ENCODE measurements at places on chromosomes 16 and 17.
A peak's percentile ranks its signal among the peaks of the same experiment; 100 is the strongest.

GRCh38 chr16:68072038-68072695 is 13.0 kb upstream of the NFATC3 start:
- DNase-seq: no peak

- DNase-seq: no peak
Observed at GRCh38 chr17:81097943-81098308, 63.0 kb downstream of the BAIAP2 start.

DNA sequence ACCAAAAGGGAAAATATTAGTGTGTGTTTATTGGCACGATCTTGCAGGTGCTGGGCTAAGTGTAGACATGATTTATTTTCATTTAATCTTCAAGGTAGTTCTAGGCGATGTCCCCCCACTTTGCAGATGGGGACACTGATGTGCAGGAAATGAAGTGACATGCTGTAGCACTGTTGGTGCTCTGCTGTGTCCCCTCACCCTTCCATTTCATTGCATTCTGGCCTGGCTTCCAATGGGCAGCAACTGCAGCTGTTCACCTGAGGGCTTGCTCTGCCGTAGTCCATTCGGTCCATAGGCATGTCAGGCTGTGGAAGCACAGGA is 123.9 kb downstream of the PRKCB start:
- DNase-seq: no peak

DNA sequence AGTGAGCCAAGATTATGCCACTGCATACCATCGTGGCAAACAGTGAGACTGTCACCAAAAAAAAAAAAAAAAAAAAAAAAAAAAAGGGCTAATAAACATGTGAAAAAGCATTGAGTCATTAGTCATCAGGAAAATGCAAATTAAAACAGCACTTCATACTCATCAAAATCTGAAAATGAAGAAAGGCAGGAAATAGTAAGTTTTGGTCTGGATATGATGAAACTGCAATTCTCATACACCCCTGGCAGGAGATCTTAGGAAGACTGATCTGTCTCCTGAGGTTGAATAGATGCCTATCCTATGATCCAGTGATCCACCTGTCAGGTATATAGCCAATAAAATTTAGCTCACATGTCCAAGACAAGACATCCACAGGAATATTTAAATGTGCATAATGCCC is 212.7 kb downstream of the CPPED1 start:
- DNase-seq: no peak

DNA sequence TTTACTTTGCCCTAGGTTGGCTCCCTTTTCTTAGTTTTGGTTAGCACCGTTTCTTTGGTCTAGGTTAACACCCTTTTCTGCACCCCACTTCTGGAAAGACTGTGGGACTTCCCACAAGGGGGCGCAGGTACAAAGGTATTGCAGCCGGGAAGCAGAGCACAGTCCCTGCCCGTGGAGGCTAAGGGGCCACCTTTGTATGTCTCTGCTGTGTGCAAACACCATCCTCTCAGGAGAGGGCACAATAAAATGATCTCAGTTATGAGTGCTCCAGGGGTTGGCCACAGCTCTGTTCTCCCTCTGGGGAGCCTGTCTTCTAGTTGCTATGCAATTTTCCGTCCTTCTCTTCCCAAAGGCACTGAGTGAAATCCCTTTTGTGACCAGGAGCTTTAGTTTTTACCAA is 28.4 kb upstream of the TMC5 start:
- DNase-seq: peak; percentile 35

DNA sequence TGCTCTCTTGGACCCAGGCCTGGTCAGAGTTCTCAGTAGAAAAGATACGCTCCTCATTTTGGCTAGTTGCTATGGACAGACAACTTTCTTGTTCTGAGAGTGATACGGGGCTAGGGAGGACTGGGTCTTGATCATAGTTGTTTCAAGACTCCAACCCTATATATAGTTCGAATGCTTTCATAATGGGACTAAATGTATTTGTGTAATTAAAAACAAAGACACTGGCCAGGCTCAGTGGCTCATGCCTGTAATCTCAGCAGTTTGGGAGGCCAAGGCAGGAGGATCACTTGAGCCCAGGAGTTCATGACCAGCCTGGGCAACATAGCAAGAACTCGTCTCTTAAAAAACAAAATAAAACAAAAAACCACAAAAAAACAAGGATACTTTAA is 17.7 kb downstream of the SLC7A6 start:
- DNase-seq: no peak

DNA sequence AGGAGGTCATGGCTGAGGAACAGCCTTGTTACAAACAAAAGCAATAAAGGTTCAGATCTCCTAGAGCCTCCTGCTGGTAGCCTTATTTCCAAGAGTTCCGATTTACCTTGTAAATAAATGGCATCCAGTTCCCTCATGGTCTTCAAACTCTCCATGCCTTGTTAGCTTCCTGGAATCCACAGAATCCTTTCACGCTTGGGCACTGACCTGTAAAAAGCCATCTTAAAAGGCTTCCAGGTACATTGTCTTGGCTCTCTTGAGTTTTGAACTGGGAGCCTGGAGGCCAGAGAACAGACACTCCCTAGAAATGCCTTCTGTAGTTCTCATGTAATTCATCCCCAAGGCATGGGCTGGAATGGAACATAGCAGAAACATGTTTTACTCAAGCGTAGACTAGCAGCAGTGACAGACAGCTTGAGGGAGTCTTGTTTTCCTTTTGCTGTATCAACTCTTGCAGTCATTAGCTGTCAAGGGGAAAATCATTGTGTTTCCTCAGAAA is 207.9 kb downstream of the SNX29 start:
- no peak for DNase-seq

DNA sequence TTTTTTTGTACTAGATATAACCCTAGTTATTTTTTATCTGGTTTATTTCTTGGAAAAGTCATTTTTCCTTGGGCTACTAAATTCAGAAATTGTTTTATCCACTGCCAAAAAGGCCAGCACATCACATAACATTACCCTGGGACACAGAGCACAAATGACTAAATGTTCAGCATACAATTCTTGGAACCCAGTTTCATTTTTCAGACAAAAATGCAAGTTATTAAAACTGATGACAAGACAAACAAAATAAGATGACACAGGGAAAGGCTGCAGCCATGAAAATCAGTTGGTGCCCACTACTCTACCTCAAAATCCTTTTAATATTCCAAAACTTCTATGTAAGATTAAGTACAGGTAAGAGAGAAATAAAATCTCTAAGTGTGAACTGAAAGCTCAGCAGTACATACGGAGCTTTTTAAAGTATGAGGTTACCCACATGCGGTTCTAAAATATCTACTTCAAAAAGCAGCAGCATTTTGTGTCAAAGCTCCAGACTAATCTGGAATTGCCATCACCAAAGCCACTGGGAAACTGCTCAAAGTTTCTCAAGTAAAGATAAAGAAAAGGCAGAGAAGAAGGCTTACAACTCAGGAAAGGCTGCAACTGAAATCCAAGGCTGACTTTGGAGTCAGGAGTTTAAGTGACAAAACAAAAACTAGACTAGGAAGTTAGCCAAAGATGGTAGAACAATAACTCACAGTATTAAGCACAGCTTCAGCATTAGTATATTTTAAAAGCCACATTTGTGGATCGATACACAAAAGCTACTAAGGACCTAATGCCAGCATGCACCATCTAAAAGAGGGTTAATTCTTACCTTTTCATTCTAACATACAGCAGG is 41.4 kb downstream of the AP1G1 start:
- no peak for DNase-seq

DNA sequence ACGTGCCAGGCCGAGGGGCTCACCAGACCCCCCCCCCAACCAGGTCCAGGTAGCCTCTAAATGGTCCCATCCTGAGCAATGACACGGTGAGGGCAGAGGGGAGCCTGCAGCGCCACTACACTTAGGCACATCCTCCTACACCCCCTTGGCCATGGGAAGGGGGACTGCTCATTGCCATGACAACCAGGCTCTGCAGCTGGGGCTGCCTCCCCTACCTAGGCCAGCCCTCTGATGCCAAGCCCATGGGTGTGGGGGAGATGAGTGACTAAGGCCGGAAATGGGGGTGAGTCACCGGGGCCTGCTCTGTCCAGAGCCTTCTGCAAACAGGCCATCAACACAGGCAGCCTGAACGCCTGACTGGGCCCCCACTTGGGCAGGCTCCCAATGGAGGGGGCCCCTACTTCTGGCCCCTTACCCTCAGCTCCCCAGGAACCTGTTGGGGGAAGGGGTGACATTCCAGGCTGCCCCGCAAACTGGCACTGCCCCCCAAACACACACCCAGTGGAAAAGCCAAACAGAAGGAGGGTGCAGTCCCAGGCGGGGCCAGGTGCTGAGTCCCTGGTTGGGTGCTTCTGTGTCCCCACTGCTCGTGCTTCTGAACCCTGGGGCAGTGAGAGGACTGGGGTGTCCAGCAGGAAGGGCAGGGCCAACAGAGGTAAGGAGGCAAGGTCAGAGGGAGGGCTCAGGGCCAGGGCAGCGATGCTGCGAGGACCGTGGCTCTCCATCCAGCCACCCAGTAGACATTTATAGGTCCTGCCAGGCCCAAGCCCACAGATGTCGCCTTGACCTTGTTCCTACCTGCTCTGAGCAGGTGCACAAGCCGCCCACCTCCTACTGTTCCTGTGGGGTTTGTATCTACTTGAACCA is 8.2 kb downstream of the PLCD3 start:
- DNase-seq: no peak

- DNase-seq: no peak
Observed at GRCh38 chr17:21262259-21262993, 9.2 kb upstream of the NATD1 start.

DNA sequence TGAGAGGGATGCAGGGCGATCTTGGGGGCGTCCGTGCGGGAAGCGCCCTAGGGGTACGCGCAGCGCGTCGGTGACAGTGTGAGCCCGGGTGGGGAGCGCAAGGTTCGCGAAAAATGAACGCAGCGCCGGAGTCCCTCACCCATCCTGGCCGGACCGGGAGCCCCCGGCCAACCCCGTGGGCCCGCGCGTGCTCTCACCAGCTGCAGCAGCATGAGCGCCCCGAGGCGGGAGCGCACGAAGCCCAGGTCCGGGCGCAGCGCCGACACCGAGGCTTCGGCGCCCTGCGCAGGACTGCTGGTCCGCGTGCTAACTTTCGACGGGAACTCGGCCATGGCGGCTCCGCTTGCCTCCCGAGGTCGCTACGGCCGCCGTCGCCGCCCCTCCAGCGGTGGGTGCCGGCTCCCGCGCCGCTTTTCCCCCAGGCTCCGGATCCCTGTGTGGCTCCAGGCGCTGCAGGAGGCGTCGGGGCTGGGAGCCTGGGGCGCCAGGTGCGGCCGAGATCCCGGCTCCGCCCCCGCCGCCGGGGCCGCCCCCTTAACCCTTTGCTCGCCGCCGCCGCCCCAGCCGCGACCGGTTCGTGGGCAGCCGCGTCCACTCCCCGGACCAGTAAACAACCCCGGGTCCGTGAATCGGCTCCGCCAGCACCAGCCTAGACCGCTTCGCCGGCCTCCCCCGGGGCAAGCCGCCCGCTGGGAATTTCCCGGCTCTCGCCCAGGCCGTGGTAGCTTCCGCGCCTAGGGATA is at the start of gene PLLP:
PLLP (minus strand) TSS at position 464 of the 743 bp plus-strand sequence; CDS start at position 332, 132 bp downstream.
- DNase-seq: peak; percentile 80

DNA sequence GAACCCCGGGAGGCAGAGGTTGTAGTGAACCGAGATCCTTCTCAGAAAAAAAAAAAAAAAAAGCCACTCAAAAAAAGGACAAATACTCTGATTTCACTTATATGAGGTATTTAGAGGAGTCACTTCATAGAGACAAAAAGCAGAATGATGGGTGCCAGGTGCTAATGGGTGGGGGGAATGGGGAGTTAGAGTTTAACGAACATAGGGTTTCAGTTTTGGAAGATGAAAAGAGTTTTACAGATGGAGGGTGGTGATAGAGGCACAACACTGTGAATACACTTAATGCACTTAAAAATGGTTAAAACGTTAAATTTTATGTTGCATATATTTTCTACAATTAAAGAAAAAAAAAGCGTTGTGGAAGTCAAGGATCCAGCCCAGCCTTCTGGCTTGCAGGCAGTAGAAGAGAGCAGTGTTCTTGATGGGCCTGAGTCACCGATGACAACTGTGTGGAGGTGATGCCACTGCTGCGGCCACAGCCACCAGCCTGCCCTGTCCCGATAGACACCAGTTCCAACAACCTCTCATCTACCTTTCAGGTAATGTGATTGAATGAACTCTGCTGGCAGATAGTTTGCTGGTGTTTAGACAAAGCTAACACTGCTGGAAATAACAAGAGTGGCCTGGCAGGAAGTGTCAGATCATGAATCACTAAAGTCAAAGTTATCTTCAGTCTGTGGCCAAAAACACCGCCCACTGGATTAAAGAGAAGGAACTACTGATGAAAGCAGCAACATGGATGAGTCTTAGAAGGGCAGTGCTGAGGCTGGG is 49.9 kb upstream of the COX10 start:
- no peak for DNase-seq

DNA sequence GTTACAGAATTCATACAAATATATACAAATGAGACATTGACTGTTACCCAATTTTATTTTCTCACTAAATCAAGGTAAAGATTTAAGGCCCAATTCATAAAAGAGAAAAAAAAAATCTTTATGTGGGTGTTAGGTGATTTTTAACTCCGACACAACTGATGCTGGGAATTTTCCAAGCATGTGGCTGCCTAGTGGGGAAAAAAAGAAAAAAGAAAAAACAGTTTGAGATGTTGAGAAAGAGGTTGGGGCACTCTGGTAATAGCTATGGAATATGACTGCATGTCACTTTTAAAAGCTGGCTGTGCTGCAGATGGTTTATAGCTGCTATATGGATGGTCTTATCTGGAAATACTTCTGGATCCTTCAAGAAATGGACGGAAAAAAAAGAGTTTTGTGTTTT is 739.9 kb upstream of the SOX9 start:
- no peak for DNase-seq

DNA sequence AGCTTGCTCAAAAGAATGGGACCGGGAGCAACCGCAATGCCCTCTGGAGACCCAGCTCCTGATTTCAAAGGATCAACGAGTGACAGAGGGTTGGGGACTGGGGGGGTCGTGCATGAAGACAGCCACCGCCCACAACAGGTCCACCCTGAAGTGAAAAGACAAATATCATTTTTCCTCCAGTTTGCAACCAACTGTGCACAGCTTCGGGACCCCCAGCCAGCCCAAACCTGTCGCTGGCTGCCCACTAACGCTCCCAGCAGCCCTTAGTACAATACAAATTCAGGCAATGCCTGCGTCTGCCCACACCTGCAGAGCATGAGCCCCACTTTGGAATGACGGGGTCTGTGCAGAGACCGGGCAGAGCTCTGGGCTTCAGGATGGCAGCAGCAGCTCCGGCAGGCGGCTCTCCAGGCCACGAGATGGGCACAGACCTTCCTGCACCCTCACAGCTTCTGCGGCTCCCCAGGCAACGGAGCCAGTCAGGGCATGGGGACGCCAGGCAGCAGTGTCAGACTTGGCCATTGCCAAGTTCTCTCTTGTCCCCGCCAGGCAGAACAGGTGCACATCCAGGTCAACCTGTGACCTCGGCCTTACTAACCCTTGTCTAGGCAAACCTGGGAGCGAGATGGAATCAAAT is 60.1 kb downstream of the TBC1D16 start:
- DNase-seq: no peak

GRCh38 chr17:67625971-67626370 is 91.8 kb upstream of the NOL11 start:
- DNase-seq: no peak
